ENCODE measurements at places on chromosomes 4 and X. TPM values are rescaled to one million over a fixed set of nuclear protein-coding genes. Genes with fewer than 3 reads are reported as not detected.

Gene C4orf36
- not detected for total RNA-seq

Gene CLTRN
- total RNA-seq = 0.17 TPM

Gene GAB1
- 0.75 TPM for total RNA-seq

Gene TMEM154
- 38.1 TPM for total RNA-seq

Gene ASB5
- not detected for total RNA-seq

Gene MGAT4D
- not detected for total RNA-seq

Gene KLF8
- 12.8 TPM for total RNA-seq

Gene ARHGAP36
- not detected for total RNA-seq

Gene ZNF141
- 30.8 TPM for total RNA-seq

Gene SLC9B1
- 2.3 TPM for total RNA-seq

Gene SOD3
- not detected for total RNA-seq

Gene C1QTNF7
- not detected for total RNA-seq

Gene CD40LG
- total RNA-seq = 139 TPM

Gene TRIM61
- 1.1 TPM for total RNA-seq

Gene SUPT20HL1
- not detected for total RNA-seq

Gene RHOH
- 134 TPM for total RNA-seq

Gene CXCL1
- total RNA-seq = not detected

Gene HMX1
- not detected for total RNA-seq

Gene MGST2
- 22.9 TPM for total RNA-seq

Gene ERCC6L
- 12.7 TPM for total RNA-seq

Gene PNMA5
- 0.06 TPM for total RNA-seq

Gene BMP2K
- total RNA-seq = 23.2 TPM

Gene CCDC110
- total RNA-seq = not detected

Gene CD38
- 95.3 TPM for total RNA-seq

Gene PDZD4
- 0.32 TPM for total RNA-seq

Gene HTATSF1
- total RNA-seq = 62.1 TPM

Gene CYSLTR1
- total RNA-seq = 23.8 TPM

Gene SMC1A
- 157 TPM for total RNA-seq

Gene MAP3K15
- 0.07 TPM for total RNA-seq

Gene DIPK2B
- not detected for total RNA-seq

Gene CCSER1
- total RNA-seq = 0.15 TPM

Gene CHIC1
- 6.1 TPM for total RNA-seq

Gene SLC2A9
- 1.5 TPM for total RNA-seq

Gene NEIL3
- 38.9 TPM for total RNA-seq

Gene CPLX1
- 0.42 TPM for total RNA-seq

Gene ASIC5
- total RNA-seq = not detected

All from activated CD4-positive, alpha-beta T cell treated with anti-CD3 and anti-CD28 coated beads, Interleukin-2, amount 10 ng/mL, durations not matched to agents 7 days and 5 days (primary cell).